Naive thymus-derived CD4-positive, alpha-beta T cell (primary cell): ENCODE measurements at places on chromosomes 11 and 22.

- H3K36me3 ChIP-seq: no peaks in the 10 kb centered on the region
- H3K4me3 ChIP-seq: no peak overlapping the region
- no peak overlapping the region for H3K27ac ChIP-seq
- H3K4me1 ChIP-seq: no peaks in the 10 kb centered on the region
- H3K27me3 ChIP-seq: peaks cover 3% of the 10 kb centered on the region
Observed at GRCh38 chr22:40033586-40034380, 39.0 kb downstream of the FAM83F start.

DNA sequence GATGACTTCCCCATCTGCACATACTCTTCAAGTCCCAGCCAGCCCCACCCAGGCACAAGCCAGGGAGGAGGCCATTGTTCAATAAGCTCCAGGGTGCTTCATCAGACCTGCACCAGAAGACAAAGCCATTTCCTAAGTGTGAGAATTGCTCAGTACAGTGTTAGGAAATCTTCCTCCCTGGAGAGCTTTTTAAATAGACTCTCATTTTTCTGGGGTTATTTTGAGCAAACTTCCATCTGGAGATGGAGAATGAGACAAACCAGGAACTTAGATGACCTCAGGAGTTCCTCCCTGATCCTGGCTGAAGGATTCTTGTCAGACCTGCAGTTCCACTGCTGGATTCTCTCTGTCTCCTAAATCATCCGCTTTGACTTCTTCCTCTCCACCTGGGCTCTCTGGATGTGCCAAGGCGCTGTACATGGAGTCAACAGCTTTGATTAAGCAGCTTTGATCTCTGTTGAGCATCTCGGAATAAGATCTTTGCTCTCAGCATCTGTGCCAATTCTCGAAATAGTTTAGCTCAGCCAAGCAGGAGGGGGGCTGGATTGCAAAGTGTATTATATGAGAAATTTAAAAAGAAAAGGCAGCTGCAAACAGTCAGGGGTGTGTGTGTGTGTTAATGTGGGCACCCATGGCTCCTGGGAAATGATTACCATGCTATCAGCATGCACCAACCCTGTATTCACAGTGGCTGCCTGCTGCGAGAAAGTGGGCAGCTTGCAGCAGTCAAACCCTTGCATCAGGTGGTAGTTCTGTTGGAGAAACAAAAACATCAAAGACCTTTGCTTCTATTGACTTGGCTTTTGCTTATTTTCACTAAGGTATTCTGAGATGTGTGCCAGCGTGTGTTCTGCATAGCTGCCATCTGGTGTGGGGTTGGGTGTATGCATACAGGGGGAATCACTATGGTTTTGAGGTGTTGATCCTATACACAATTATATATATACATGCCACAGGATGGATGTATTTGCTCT lies 70.2 kb upstream of the NAV2 start:
- no peaks in the 10 kb centered on the region for H3K4me1 ChIP-seq
- no peaks in the 10 kb centered on the region for H3K36me3 ChIP-seq
- no peaks in the 10 kb centered on the region for H3K27me3 ChIP-seq
- no peak for DNase-seq
- H3K4me3 ChIP-seq: no peak overlapping the region
- no peak overlapping the region for H3K27ac ChIP-seq

DNA sequence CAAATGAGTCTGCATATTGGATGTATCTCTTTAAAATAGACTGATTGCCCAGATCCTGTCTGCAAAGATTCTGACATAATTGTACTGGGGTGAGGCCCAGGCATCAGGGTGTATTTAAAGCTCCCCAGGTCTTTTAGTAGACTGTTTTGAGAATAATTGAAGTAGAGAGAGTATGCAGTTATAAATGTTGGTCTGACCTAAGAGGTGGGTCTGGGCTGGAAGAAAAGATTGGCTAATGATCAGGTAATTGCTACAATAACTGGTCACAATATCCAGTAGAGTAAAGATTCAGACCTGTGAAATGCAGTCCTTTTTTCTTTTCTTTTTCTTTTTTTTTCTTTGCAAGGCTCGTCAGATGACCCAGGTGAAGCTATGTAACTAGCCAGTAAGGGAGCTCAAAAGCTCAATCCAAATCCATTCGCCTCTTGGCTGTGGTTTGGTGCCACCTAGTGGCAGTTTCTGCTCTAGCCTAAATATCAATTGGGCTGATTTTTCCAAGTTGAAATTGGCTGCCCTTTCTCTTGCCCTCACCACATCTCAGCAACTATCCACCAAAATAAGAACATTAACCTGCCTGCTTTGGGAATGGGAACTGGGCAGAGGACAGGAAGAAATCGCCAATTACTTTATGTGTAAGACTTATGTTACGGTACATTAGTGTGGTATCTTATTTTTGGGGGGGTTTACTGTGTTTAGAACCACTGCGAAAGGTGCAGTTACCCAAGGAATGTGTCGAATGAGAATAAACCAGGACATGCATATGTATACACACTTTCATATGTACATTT lies 45.9 kb downstream of the ZNF143 start:
- H3K4me1 ChIP-seq: no peaks in the 10 kb centered on the region
- no peak overlapping the region for H3K4me3 ChIP-seq
- peak; percentile 66 for DNase-seq
- H3K27me3 ChIP-seq: no peaks in the 10 kb centered on the region
- H3K27ac ChIP-seq: no peak overlapping the region

- H3K36me3 ChIP-seq: no peaks in the 10 kb centered on the region
- H3K27me3 ChIP-seq: no peaks in the 10 kb centered on the region
- H3K4me3 ChIP-seq: no peak overlapping the region
- no peak overlapping the region for H3K27ac ChIP-seq
Observed at GRCh38 chr22:49533886-49534285, 293.8 kb downstream of the BRD1 start.

DNA sequence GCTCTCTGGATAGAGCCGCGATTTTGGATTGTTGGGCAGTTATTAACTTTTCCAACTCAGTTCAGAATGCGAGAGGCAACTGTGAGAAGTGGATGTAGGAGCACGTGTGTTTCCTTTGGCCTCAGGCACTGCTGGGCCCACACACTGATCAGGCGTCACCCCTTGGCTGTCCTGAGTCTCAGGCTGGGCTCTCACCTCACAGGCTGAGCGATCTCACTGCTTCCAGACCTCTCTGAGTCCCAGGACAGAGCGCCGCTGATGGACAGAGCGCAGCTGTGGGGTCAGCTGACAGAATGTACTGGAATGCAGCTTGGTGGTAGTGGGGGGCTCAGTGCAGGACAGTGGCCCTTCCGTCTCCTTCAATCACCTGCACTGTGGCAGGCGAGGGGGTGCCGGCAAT lies 516.2 kb downstream of the TBC1D22A start:
- no peaks in the 10 kb centered on the region for H3K36me3 ChIP-seq
- no peak overlapping the region for H3K4me3 ChIP-seq
- no peaks in the 10 kb centered on the region for H3K27me3 ChIP-seq
- no peak overlapping the region for H3K27ac ChIP-seq
- no peak for DNase-seq

- H3K36me3 ChIP-seq: no peaks in the 10 kb centered on the region
- no peak overlapping the region for H3K4me3 ChIP-seq
- DNase-seq: no peak
- H3K27me3 ChIP-seq: no peaks in the 10 kb centered on the region
Observed at GRCh38 chr11:102564110-102564509, 33.6 kb upstream of the MMP7 start.

DNA sequence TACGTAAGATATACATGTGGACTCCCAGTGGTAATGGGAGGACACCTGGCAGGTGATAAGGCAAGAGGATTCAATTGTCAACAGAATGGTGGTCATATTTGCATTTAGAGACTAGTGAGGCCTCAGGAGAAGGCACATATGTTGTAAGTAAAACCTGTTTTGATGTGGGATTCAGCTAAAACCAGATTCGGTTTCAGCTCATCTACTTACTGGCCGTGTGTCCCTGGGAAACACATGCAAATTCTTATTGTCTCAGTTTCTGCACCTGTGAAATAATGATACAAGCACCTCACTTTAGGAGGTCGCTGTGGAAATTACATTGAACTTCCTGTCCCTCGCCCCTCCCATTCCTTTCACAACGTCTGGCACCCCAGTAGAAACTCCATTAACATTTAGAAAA lies 78.9 kb upstream of the FIBIN start:
- DNase-seq: no peak
- H3K36me3 ChIP-seq: no peaks in the 10 kb centered on the region
- H3K27me3 ChIP-seq: no peaks in the 10 kb centered on the region
- no peak overlapping the region for H3K27ac ChIP-seq

DNA sequence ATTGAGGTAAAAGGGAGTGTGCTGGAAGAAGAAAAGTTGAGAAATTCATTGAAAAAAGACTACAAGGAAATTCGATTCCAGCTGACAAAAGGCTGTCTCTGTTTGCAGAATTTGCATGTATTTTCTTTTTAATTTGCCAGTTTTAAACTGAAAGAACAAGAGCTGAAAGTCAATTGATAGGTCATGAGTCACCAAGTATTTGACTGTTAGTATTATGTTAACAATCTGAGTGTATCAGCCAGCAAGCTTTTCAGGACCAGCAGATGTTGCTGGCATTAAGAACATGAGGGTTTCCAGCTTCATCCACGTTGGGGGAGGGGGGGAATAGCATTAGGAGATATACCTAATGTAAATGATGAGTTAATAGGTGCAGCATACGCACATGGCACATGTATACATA lies 726.7 kb downstream of the METTL15 start:
- H3K36me3 ChIP-seq: no peaks in the 10 kb centered on the region
- H3K27me3 ChIP-seq: no peaks in the 10 kb centered on the region
- DNase-seq: no peak
- H3K27ac ChIP-seq: no peak overlapping the region
- no peak overlapping the region for H3K4me3 ChIP-seq

DNA sequence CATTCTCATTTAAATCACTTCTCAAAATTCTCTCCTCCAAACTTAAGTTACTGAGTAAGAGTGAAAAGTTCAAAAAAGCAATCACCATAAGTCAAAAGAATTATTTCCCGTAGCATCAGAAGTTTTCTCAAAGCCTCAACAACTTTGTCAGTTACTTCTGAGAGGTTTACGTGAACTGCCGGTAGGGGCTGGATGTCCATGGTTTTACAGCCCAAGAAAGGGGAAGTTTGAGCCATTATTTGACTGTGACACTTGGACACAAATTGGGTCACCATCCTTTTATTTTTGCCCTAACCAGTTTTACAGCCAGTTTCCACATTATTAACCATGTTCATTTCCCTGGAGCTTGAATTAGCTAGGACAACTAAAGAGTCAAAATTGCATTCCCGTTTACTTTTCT lies 7.5 kb downstream of the POU2AF3 start:
- no peak overlapping the region for H3K4me3 ChIP-seq
- no peak overlapping the region for H3K27ac ChIP-seq
- no peaks in the 10 kb centered on the region for H3K36me3 ChIP-seq
- no peaks in the 10 kb centered on the region for H3K4me1 ChIP-seq
- no peaks in the 10 kb centered on the region for H3K27me3 ChIP-seq
- DNase-seq: no peak

DNA sequence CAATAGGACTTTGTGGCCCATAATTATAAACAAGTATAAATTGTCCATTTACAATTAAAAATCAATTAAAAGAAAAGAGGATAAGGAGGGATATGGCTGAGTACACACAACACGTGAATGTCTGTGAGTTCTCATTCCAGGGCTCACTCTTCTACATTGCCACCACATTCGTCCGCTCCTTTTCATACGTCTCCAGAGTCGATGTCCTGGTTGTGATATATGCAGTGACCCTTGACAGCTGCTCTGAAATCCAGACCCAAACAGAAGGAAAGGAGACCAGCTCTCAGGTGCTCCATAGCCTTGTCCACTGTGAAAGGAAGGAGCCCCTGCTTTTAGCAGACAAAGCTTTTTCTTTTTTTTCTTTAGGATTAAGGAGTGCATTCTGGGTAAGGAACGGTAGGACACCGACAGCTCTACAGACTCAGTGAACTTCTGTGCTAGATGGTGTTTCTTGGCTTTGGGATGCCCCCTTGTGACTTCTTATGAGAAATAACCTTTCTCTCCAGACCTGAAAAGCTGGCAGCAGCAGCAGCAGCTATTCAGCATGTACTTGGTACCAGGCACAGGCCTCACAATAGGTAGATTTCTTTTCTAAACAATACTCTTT lies 19.7 kb upstream of the DNAJB13 start:
- H3K4me3 ChIP-seq: no peak overlapping the region
- H3K4me1 ChIP-seq: no peaks in the 10 kb centered on the region
- H3K27me3 ChIP-seq: no peaks in the 10 kb centered on the region
- no peak overlapping the region for H3K27ac ChIP-seq

DNA sequence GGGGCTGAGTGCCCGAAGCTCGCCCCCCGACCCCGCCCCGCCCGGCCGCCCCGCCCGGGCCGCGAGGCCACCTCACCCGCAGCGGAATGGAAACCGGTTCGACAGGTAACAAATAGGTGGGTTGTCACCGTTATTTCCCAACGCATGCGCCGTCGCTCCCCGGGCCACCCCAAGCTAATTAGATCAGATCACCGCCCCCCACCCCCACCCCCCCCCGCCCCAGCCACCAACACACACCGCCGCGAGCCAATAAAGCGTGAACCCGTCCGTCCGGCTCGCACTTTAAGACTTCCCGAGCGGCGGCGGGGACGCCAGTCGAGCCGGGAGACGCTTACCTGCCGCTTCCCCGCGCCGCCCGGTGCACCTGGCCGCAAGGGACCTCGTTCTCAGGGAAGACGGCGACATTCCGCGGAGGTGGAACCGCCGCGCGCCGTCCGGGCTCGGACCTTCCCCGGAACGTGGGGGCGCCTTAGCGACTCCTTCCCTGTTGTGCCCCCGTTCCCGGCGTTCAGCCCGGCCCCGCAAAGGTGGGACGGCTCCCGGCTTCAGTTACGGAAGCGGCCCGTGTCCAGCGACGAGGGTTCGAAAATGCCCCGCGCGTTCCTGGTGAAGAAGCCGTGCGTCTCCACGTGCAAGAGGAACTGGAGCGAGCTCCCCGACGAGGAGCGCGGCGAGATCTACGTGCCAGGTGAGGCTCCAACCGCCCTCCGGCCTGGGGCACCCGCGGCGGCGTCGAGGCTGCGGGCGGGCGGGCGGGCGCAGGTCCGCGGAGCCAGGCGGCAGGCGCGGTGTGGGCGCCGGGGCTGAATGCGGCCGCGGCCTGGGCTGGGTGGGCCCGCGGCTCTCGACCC lies at the start of gene OVOL1:
TSS of gene OVOL1 (plus strand) at position 278 of the 851 bp plus-strand sequence. CDS start at position 589, 311 bp downstream.
- no peak within 1 kb of the TSS for H3K27ac ChIP-seq
- H3K36me3 ChIP-seq: no peaks in the 10 kb centered on the region
- peaks cover 16% of the 10 kb centered on the region for H3K4me1 ChIP-seq
- H3K27me3 ChIP-seq: peaks cover 10% of the 10 kb centered on the region
- peak; percentile 27 for DNase-seq

GRCh38 chr11:64007160-64007628 lies 21.0 kb downstream of the OTUB1 start:
- H3K36me3 ChIP-seq: no peaks in the 10 kb centered on the region
- no peaks in the 10 kb centered on the region for H3K4me1 ChIP-seq
- no peak for DNase-seq
- H3K27ac ChIP-seq: no peak overlapping the region
- no peaks in the 10 kb centered on the region for H3K27me3 ChIP-seq
- H3K4me3 ChIP-seq: peak overlapping the region; percentile 20
